Fibroblast of skin of left quadriceps (primary cell): ENCODE measurements at places on chromosomes 3 and 15.

- no peak for DNase-seq
Measured at GRCh38 chr3:4218456-4219226, 84.5 kb upstream of the SETMAR start.

DNA sequence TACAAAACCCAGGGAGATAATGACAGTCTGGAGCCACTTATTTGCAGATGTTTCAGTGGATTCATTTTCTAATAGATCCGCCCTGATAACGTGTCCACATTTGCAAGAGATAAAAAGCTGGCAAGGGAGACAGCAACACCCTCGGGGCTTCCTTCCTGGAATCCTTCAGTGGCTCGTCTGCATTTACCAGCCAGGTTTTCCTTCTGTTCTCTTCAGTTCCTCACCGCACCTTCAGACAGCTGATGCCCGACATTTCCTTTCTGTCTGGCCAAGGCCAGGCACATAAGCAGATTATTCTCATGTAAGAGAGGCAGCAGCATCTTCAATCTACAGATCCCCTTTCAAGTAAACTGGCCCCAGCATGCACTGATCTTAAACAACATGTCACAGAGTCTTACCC, 56.2 kb upstream of the SPATA12 start:
- DNase-seq = no peak

DNA sequence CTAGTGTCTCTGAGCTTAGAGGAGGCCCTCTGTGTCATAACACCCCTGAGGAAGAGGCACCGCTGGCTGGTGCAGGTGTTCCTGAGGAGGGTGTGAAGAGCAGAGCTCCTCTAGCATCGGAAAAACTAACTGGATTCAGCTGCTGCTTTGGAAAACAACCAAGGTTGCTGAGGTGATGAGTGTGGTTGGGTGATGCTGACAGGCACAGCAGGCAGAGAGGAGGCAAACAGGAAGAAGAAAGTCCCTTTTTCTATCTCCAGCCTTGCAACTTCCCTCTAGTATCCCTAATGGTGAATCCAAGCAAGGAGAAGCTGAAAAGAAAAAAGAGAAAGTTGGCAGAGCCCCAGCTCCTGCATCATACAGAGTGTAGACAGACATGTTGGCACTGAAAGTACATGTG, 3.8 kb upstream of the OR4F15 start:
- peak; percentile 42 for DNase-seq

GRCh38 chr15:56972426-56972825, 54.0 kb downstream of the TCF12 start:
- no peak for DNase-seq

GRCh38 chr3:73061416-73061815, at the start of gene EBLN2:
Gene EBLN2, plus strand, starts transcription at chr3:73061659. Its CDS starts 423 bp downstream, at chr3:73062082.
- DNase-seq = no peak

GRCh38 chr3:52290596-52291507, 3.2 kb downstream of the GLYCTK start:
- no peak for DNase-seq

- no peak for DNase-seq
Measured at GRCh38 chr3:5002174-5002870, 23.1 kb downstream of the BHLHE40 start.
